ENCODE measurements at places on chromosomes 3 and 15.

GRCh38 chr3:163878396-163878795 is 1199.9 kb downstream of the SI start:
- DNase-seq, result no peak

DNA sequence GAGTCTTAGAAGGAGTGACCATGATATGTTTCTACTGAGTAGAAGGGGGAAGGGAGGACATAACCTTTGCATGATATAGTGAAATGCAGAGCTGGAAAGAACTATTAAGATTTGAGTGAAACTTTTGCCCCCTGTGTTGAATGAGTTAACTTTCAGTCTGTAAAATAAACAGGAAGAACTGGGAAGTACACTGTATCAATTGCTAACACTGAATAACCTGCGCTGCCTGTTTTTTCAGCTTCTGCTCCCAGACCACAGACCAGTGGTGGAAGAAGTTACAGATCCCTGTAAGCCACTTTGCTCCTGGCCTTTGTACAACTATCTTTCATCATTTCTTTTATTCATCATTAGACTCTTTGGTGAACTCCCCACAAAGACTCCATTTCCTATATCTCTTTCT is 3.6 kb upstream of the LRCH3 start:
- no peak for DNase-seq

GRCh38 chr3:127212231-127212630 is 19.3 kb downstream of the PRR23E start:
- DNase-seq, result no peak

- DNase-seq, result no peak
These were observed 87.4 kb downstream of the ITPR1 start for GRCh38 chr3:4580346-4581123.

GRCh38 chr3:56467108-56467507 is 1.2 kb downstream of the ERC2 start:
- DNase-seq, result no peak

GRCh38 chr3:18044971-18045880 is 302.8 kb upstream of the TBC1D5 start:
- no peak for DNase-seq

- DNase-seq, result no peak
These were observed 1.3 kb downstream of the SLC27A2 start for GRCh38 chr15:50183112-50183794.

GRCh38 chr15:33157371-33158037 is 37.0 kb downstream of the FMN1 start:
- no peak for DNase-seq

GRCh38 chr3:184289426-184289938 is 9.6 kb upstream of the PSMD2 start:
- peak; percentile 39 for DNase-seq

DNA sequence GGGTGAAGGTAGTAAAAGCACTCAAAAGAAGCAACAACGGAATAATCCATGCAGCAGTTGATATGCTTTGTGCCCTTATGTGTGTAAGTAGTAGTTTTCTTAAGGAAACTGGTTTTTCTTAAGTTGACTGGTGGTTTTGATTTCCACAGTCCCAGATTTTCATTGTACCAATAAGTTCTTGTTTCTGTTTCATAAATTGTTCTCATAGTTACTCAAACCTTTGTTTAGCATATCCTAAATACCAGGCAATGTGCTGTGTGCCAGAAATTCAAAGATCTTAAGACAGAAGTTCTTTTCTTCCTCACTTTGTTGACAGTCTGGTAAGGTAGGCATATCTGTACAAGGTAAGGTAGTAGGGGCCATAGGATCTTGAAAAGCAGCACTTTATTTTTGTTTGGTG is 40.0 kb downstream of the DNAJC13 start:
- no peak for DNase-seq

DNA sequence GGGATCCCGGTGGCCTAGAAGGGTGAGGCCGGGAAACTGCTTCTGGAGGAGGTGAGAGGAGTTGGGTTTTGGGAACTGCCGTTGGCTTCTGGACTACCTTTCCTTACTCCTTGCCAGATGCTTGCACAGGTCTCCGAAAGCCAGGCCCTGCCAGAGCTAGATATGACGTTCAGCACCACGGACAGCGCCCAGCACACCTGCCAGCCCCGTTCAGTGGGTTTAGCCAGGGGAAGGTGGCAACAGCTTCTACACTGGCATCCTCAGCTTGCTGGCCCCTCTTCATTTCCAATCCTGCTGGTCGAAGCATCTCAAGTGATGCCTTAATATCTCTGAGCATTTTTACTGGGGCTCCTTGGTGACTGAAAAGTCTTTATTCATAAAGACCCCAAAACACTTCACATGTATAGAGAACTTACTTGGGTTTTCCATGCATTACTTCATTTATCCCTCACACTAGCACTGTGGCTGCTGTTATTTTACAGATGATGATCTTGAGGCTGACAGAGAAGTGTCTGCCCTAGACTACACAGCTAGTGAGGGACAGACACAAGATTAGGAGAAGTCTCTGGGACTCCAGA is 21.9 kb downstream of the HCN4 start:
- peak; percentile 2 for DNase-seq

DNA sequence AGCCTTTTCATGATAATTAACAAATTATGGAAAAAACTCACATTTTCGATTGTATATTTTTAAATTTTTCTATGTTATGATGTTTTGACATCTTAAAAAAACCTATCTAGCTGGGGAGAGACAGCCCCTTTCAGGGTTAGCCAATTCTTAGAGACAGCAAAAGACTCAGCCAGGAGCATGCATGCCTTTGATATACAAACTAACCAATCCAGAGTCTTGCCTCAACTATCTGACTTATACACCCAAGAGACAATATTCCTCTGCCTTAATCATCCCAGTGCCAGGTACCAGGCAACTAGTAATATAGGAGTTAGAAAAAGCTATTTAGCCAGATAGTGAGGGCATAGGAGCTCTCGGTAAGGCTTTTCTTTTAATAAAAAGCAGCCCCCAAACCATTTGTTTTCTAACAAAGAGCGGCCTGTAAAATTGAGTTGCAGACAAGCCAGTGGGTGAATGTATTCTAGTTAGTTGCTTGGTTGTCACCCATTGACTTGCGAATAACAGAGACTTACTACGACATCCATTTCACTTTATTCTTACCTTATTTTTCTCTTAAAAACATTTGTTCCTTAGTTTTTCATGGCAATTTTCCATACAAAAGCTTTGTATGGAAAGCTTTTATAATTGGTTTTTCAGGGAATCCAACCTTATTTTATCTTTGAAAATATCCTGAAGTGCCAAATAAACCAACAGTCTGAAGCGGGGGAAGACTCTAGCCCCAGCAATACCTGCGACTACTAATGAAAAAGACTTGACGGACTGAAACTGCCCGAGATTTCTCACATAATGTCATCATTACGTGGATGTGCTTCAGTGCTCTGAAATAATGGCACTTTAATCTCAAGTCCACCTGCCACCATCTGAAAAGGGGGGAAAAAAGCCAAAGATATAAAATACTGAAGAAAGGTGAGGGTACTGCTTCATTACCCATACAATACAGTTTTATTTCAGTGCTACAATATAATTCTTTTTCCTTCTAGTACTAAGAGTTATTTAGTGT is 64.6 kb upstream of the ATP2C1 start:
- DNase-seq, result no peak

- no peak for DNase-seq
These were observed 40.8 kb downstream of the FOXP1 start for GRCh38 chr3:71542521-71543370.

- no peak for DNase-seq
These were observed 357.2 kb downstream of the CLSTN2 start for GRCh38 chr3:140292170-140292569.

DNA sequence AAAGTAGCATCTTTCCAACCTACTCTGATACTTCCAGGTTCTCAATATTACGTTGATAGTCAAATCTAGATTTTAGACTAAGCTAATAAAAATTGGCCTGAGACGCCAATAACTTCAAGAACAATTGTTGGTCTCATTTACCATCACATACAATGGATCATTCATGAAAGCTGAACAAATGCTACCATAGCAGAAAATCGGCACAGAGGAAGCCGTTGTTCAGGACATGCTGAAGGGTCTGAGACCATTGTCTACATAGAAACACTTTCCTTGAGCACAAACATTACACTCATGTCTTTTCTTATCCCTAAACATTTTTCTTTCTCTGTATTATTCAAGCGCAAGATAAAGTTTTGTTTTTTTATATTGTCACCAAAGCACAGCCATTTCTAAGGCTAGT is 37.2 kb upstream of the FHIT start:
- DNase-seq, result no peak

- no peak for DNase-seq
These were observed 436.6 kb downstream of the VGLL3 start for GRCh38 chr3:86554383-86554782.

DNA sequence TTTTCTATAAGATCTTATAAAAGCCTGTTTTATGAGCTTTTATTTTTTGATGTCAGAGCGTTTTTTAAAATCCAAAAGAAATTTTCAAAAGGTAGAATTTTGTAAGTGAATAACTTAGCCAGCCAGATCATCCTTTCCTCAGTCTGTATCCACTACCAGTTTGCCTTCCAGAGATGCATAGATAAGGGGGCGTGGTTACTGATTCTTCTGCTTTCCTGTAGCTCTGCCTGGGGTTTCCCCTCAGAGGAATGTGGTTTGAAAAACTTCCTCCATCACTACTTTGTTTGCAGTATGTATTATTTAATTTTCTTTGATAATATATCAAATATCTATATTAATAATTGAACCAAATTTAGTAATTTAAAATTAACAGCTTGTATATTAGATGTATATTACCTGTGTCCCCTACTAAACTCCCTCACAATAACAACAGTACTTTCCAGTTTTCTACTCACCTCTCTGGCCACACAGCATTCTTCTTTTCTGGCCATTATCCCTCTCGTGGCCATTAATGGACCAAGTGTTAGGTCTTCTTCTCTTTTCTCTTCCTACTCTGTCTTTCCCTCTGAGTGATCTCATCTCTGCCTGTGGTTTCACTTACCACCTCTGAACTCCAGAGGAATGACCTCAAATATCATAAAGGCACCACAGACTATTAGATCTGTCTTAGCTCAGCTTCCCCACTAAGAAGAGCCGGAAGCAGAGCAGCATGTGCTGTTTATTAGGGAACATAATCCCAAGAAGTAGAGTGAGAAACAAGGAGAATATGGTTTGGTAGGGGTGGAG is 239.7 kb downstream of the UBE2E2 start:
- DNase-seq, result peak; percentile 0

- no peak for DNase-seq
These were observed 89.7 kb upstream of the COL8A1 start for GRCh38 chr3:99548674-99549073.

- DNase-seq, result no peak
These were observed 1.3 kb upstream of the IL12A start for GRCh38 chr3:159987291-159987711.

DNA sequence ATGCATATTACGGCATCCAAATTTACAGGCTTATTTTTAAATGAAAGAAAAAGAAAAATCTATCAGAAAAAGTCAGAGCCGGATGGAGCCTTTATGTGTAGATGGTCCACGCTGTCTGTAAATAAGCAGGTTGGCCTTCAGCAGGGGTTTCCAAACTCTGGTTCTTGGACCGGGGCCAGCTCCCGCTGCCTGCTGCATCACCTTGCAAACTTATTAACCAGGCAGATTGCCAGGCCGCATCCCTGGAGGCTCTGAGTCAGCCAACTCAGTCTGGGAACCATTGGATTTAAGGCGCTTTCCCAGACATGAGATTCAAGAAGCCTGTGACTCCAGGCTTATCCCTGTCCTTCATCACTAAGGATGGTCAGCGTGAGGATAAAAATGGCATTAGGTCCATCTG is 212.4 kb downstream of the OPA1 start:
- no peak for DNase-seq

DNA sequence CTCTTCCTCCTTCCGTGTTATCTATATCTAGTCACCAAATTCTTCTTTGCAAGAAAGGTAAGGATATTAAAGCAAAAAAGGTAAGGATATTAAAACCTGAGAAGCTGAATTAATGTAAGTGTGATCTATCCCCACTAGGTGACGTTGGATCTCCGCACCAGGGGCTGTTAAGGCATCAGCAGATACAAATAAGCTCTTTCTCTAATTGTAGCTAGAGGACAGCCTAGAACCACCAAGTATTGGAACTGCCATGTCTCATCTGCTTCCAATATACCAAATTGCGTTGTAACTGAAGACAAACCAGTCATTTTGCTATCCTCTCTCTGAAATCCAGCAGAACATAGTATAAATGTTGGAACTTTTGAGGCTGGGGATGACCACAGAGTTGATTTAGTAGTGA is 471.2 kb upstream of the TGFBR2 start:
- no peak for DNase-seq

DNA sequence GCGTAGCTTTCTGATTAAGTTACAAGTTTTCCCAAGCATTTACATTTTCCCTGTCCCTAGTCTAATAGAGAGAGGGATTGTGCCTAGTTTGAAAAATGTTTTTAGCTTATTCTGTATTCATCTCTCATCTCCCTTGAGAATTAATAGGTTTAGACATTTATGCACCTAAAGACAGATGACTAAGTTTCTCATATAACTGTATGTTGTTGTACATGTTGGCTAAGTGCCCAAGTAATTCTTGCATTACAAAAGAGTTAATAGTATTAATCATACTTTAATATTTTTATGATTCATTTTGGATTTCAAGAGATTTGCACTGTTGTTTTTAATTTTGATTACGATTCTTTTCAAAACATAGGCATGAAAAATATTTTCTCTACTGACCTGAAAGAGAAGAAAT is 109.0 kb upstream of the TBL1XR1 start:
- no peak for DNase-seq

DNA sequence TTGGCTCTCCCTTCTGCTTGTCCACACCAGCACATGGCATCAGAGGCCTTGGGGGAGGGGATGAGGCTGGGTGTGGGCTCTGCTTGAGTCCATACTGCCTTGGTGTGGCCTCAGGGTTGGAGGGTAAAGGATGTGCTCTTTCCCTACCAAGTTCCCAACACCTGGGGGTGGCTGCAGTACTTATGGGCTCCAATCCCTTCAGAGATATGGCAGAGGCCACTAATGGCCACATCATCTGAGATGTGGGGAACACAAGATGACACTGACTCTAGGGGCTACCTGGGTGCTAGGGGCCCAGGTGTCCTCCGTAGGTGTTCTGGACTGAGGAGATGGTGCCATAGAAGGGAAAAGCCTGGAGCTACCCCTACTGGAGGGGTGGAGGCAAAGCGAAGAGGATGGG is 6.9 kb downstream of the CXCR6 start:
- DNase-seq, result no peak

DNA sequence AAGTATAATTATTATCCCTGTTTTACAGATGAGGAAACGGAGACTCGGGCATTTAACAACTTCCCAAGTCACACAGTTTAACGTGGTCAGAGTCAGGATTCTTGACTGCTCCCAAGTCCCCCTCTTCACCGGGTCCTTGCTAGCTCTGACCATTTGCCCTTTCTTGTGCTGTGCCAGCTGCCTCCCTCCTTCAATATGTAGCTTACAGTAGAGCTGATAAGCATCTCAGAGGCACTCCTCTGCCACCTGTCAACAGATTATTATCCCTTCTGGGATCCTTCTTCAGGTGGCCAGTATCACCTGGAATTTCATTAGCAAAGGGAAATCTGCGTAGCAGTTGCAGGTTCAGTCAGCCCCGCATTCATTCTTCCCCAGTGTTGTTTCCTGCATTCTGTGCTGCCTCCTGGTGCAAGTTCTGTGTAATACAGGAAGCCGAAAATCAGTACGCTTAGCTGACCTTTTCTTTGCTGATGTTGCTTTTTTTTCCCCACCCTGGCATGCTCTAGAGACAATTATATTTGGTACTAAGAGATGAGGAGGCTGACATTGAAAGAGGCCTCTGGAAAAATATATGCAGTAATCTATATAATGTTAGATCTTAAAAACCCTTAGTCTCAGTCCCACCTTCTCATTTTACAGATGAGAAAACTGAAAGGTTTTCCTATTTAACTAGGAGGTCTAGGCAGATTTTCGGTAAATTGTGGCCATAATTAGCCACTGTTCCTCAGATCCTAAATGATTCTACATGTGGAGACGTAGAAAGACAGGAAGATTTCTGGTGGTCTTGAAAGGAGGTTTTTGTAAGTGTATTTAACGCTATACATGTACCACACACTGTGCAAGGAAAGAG is 24.8 kb downstream of the TMOD2 start:
- DNase-seq, result no peak
